Cortex of kidney (tissue), 1 donor: ENCODE measurements at places on chromosomes 3 and 15.

DNA sequence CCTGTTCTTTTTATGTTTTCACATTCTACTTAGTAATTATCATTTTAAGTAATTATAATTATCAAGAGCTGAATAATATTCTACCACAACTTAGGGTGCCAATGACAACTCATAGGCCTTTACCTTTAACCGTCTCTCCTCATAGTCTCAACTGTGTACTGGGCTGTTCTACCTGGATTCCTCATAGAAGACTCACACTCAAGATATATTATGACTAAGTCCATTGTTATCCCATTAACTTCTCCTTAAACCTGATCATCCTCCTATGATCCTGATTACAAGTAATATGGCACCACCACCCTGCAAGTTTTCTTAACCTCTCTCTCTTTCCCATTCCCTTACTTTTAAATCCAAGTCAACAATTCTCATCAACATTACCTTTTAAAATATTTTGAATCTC is 285.9 kb upstream of the VEPH1 start:
- DNase-seq, result no peak

- no peak for DNase-seq
These were observed 26.5 kb upstream of the P2RY12 start for GRCh38 chr3:151410891-151411559.

DNA sequence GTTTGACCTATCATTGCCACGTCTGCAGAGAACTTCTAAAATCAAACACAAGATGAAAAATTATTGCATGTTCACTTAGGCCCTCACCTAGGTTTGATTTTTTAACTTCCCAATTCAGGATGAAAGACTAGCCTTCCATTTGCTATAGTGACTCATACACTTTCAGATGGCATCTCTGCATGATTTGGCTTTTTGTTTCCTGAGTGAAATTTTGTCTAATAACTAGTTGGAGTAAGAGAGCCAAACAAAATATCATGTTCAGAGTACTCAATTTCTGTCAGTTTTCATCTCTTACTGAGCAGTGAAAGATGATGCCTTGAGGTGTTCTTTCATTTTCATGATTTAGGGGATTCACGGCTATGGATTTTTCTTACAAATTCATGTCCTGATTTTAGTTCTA is 122.9 kb downstream of the NSUN3 start:
- DNase-seq, result no peak

GRCh38 chr3:41222012-41222411 is 22.7 kb downstream of the CTNNB1 start:
- DNase-seq, result no peak

GRCh38 chr3:4429648-4430350 is 37.3 kb downstream of the SUMF1 start:
- no peak for DNase-seq

GRCh38 chr3:19596408-19596807 is 337.6 kb downstream of the EFHB start:
- no peak for DNase-seq

DNA sequence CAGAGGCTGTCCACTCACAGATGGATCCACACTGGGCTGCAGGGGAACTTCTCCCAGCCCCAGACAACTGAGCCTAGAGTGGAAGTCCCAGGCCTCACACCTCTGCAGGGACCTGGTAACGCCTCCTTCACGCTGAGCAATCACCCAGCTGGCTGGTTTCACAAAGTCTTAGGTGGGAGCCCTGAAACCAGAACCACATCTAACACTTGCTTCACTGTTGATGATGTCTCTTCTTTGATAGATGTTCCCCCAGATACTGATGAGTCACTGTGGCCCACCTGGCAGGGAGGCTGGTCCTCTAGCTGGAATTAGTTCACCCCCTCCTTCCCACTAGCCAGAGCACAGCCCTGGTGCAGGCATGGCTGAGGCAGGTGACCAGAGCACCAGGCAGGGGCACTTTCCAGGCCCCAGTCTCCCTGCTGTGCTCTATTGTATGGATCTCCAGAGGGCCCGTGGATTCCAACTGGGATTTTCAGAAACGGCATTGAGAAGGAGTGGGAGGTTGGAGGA is 33.5 kb downstream of the MYL3 start:
- no peak for DNase-seq

DNA sequence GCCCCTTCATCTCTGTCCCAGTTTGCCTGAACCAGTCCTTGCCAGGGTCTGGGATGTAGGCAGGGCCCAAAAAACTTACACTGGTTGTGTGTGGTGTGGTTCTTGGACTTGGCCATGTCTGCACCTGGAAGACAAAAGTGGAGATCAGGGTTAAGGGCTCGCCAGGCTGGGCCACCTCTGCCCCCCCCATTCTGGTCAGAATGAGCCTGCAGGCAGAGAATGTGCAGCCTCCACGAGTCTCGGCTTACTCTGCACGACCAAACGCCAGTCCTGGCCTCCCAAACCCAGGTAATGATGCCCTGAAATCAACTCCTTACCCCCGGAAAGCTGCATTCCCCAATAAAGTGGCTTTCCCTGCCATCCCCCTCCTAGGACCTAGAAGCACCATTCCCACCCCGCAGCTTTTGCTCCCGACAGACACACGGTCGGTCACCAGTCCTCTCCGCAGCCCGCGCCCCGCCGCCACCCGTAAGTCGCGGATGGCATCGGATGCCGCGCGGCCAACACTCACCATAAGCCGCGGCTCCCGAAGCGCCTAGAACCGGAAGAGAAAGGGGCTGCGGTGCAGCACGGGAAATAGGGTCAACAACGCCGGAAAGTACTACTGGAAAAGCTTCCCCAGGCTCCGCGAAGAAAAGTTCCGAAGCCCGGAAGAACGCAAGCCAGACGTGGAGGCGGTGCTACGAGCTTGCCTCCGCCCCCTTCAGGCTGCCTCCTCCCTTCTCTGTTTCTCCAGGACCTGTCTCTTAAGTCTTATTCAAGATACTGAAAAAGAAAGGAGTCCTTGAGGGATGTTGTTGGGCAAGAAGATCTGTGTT is at the start of gene RPL29:
Gene RPL29, minus strand, starts transcription at position 550 of the 818 bp plus-strand sequence. Its CDS starts 434 bp downstream, at position 116.
- DNase-seq, result no peak

- DNase-seq, result no peak
These were observed 57.4 kb upstream of the MYZAP start for GRCh38 chr15:57534281-57534680.

DNA sequence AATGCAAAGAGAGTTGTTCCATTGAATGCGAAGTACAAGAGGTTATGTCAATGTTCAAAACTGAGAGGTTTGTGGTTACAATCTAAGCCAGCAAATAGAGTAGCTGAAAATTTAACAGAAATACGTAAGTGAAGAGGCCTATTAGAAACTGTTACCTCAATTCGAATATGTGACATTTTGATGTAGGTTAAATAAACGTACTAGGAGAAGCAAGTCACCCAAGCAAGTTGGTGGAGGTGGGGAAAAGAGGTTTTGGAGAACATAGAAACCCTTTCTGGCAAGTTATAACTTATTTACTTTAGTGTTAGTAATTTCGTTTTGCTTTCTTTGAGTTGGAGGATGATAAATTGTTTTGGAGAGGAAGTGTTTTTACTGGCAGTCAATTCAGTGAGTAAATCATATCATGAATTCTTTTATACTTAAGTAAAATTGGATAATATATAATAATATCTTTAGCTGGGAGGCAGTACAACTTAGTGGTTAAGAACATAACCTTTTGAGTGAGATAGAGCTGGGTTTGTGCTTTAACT is 91.2 kb upstream of the NAALADL2 start:
- DNase-seq, result no peak

GRCh38 chr3:98021830-98022560 is 13.1 kb downstream of the GABRR3 start:
- no peak for DNase-seq

GRCh38 chr15:40821195-40821594 is 7.3 kb downstream of the PPP1R14D start:
- DNase-seq, result no peak

GRCh38 chr3:16119887-16120286 is 54.6 kb upstream of the GALNT15 start:
- no peak for DNase-seq

DNA sequence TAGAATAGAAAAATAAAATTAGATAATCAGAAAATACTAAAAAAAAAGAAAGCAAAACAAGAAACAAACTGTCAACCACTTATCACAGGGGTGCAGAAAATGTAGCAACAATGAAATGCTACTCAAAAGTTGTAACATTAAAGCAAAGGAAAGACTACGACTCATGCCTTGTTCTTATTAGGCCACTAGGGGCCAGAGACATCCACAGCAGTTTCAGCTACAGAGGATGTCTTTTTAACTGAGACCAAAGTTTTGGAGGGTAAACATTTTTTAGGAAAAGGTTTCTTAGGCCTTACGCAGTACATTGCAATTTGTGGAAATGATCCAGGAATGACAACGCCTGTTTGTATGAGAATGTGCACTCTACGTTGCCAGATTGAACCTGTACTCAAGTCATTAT is 15.4 kb upstream of the CADM2 start:
- DNase-seq, result no peak

- DNase-seq, result no peak
These were observed 622 bp downstream of the NAALADL2 start for GRCh38 chr3:174859756-174860155.

DNA sequence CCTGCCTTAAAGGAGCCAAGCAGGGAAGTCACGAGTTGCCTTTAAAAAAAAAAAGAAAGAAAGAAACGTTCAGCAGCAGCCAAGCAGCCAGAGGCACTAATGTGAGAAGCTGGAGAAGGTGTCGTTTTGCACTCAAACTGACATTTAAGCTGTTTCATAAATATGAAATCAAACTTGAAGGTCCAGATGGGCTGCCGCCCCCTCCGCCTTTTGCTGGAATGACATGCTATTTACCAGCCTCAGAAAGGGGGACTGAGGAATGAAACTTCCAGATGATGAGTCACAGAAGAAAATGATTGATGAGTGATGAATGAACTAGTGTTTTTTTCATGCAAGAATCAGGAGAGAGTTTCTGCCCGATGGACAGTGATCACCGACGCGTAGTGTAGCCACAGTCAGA is 396.8 kb downstream of the IGSF11 start:
- no peak for DNase-seq

DNA sequence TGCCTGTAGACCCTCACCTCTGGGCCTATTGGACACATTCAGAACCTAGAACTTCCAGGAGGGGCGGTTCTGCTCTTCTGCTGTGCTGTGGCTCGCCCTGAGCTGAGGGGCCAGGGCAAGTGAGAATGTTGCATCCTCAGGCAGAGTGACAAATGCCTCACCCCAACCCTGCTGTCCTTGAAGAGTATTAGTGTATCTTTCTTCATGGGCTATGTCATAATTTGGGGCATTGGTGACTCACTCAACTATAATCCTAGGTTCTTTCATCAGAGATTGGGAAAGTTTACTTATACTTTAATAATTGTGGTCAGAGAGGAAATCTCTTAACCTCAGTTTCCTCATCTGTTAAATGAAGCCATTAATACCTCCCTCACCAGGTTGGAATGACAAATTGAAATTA is 143.8 kb downstream of the SV2B start:
- DNase-seq, result no peak
